ENCODE measurements at places on chromosomes 6 and 20.

DNA sequence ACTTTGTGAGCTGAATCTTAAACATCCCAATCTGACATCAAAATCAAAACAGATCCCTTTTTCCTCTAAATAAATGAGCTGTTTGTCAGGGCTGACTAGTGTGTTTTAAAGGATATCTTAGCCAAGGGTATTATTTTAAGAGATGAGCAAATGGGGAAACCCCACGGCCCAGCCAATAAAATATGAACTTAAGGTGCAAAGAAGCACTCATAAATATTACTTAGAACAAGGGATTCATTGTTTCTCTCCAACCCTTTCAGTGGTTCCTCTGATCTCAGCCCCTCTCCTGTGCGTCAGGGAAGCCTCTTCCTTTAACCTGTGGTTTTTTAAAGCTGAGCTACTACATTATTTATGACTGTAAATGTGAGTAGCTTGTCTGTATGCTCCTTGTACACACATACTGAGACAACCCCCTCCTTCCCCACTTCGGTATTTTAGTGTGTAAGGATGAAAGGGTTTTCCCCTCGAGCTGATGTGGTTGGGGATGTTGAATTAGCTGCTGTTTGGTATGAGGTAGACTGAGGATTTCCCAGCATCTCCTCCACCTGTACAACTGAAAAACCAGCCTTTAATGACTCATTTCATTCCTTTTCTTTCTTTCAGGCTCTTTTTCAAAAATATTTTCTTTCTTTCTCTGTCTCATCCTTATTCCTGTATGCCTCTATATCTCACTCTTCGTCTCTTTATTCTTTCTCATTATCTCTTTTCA, 6.5 kb downstream of the BMP5 start:
- DNase-seq, result peak; percentile 53

DNA sequence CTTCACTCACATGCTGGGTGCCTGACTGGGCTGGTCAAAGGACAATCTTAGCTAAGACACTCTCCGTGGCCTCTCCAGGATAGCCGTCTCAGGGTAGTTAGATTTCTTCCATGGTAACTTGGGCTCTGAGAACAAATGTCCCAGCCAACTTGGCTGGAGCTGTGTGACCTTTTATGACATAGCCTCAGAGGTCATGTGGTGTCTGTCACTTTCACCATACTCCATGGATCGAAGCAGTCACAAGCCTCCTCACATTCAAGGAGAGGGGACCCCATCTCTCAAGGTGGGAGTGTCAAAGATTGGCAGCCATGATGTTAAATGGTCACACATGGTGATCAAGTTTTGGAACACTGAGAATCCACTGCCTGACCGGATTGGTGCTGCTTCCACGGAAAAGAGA, 190.9 kb upstream of the SUPT3H start:
- no peak for DNase-seq

DNA sequence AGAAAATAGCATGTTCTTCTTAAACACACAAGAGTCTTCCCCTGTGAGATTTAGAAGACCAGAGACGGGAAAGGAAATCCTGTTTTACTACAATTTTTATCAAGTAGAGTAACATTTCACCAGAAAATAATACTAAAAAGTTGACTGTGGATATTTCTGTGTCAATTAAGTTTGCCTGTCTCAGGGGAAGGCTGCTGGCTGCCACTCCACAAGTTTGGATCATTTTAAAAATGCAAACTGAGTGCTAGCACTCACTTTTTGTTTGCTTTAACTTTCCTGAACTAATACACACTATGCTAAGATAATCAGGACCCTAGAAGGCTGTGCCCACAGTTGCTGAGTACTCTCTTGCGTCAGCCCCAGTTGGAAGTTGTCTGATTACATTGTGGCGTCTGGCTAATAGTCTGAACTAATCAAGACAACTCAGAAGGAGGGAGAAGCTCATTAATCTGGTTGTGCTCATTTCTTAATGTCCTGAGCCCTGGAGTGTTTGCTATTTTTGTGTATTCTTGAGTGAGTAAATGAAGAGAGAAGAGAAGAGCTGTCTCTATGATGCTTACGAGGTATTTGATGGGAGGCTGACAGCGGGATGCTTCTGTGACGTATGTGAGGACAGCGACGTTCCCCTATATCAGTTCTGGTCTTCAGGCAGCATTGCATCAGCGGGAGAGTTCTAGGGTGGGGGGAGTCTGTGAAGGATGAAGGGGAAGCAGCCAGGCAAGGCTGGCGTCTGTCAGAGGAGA, 664.2 kb downstream of the QKI start:
- no peak for DNase-seq

DNA sequence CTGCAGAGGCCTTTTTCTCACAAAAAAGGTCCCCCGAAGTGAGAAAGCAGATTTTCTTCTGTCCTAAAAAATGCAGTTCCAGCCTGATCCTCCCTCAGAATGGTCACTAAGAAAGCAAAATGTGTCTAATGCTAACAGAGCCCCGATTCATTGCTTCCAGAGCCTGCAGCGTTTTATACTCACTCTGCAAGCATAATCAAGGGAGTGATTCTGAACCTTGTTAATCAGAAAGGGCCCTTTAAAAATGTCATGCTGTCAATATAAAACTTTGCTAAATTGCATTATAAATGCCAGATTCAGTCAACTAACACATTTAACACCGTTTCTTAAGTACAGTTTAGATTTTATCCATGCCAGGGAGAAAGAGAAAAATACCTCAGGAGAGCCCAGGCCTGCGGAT, 202.8 kb downstream of the CD83 start:
- DNase-seq, result no peak

- DNase-seq, result no peak
Measured at GRCh38 chr20:16748308-16748900, at the start of gene OTOR. Gene OTOR, plus strand, starts transcription at chr20:16748358. Its CDS starts 44 bp downstream, at chr20:16748402.

DNA sequence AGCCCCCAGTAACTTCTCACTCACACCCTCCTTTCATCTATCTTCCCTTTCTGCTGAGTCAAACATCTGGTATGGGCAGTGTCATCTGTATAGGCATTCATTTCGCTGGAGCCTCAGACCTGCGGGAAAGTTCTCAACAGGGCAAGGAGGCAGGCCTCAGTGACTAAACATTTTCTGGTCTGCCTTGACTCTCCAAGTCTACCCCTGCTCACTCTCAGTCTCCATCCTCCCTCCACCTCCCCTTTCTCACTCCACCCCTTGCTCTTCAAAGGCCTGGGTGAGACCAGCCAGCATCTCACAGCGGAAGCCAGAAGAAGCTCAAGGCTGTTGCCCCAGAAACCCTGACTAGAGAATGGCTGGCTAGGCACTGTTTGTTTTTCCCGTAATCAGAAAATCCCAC, 105.0 kb upstream of the BEND6 start:
- peak; percentile 82 for DNase-seq

DNA sequence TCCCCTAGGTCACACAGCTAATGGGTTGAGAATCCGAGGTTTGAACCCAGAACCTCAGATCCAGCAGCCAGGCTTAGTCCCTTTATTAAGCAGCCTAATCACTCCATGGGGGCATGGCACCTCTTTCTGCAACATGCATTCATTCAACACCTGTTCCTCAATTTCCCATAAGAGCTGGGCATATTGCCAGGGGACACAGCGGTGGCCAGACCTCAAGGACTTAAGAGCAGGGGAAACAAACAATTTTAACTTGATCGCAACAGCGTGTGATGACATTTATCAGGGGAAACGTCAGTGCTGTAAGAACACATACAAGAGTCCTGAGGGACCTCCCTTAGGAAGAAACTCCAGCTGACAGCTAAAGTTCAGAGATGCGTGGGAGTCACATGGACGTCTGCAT, 267.4 kb upstream of the CDH4 start:
- no peak for DNase-seq

- DNase-seq, result peak; percentile 82
Measured at GRCh38 chr6:148441454-148441911, 98.8 kb downstream of the SASH1 start.

DNA sequence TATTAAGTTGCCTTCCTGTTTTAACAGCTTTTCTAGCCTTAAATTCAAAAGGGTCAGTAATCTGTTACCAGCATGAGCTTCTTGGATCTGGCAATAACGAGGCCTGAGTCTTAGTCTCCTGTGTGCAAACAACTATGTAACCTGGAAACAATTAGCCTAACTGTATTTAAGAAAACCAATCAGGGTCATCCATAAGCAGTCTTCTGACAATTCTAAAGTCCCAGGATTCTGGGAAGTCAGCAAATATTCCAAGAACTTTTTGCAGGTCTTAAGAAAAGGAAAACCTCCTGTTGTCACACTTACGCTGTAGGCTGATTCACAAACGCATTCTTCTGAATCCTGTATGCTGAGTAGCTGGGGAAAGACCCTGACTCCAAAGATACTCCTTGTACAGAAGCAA, 90.4 kb downstream of the COL12A1 start:
- peak; percentile 86 for DNase-seq

- DNase-seq, result no peak
Measured at GRCh38 chr6:139112561-139112960, 22.3 kb upstream of the HECA start.

Data from iris pigment epithelial cell (primary cell).